ENCODE measurements at places on chromosomes 11 and 22. TPM values are rescaled to one million over a fixed set of nuclear protein-coding genes. Genes with fewer than 3 reads are reported as not detected.

Gene OR4A47
- not detected for polyA plus RNA-seq

Gene CALCA
- not detected for polyA plus RNA-seq

Gene GAB4
- polyA plus RNA-seq: not detected

Gene KCNE3
- 2.5 TPM for polyA plus RNA-seq

Gene MFRP
- not detected for polyA plus RNA-seq

Gene SPI1
- polyA plus RNA-seq: 11.3 TPM

Gene OR52A1
- not detected for polyA plus RNA-seq

Gene LRRC51
- polyA plus RNA-seq: 8.8 TPM

Gene SWAP70
- polyA plus RNA-seq: 14.6 TPM

Gene TRMT112
- polyA plus RNA-seq: 179 TPM

Gene NLRP6
- not detected for polyA plus RNA-seq

Gene SPDYC
- polyA plus RNA-seq: not detected

Gene LPXN
- 5.0 TPM for polyA plus RNA-seq

Gene ISX
- not detected for polyA plus RNA-seq

Gene C11orf52
- 4.0 TPM for polyA plus RNA-seq

Gene MMP3
- not detected for polyA plus RNA-seq

Gene HNRNPUL2
- polyA plus RNA-seq: 43.6 TPM

DNA sequence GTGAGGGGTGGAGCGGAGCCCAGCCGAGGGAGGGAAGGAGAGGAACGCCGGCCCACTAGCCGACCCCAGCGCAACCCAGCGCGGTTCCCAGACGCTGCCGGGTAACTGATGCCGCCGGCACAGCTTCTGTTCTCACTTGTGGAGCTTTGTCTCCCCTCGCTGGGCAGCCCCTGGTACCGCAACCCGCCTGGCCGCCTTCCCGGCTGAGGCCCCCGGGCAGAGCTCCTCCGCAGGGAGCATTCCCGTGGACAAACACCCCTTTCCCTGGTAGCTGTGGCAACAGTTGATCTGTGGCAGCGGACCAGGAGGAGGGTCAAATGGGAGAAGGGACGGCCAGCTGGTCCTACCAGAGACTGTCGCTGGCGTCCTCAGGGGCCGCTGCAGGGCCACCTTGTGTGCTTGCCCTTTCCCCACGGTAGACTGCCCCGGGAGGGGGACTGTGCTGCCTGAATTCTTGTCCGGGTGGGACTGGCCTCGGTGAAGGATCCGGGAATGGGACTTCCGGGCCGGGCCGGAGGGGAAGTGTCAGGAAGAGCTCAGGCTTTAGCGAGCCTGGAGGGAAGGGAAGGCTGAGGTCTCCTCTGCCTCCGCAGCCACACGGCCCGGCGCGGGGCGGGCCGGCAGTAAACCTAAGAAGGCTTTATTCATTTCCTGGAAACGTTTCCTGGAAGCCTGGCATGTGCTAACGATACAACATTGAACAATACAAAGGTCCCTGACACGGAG is 468.0 kb downstream of the OPCML start:
- DNase-seq: peak; percentile 73

DNA sequence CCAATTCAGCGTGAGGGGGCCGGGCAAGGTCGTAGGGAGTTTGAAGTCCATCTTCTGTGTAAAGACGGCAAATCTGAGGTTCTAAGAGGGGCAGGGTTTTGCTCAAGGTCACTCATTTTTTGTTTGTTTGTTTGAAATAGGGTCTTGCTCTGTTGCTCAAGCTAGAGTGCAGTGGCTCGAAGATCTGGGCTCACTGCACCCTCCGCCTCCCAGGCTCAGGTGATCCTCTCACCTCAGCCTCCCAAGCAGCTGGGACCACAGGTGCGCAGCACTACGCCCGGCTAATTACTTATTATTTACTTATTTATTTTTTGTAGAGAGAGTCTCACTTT is 355 bp upstream of the AP1B1 start:
- no peak for DNase-seq

DNA sequence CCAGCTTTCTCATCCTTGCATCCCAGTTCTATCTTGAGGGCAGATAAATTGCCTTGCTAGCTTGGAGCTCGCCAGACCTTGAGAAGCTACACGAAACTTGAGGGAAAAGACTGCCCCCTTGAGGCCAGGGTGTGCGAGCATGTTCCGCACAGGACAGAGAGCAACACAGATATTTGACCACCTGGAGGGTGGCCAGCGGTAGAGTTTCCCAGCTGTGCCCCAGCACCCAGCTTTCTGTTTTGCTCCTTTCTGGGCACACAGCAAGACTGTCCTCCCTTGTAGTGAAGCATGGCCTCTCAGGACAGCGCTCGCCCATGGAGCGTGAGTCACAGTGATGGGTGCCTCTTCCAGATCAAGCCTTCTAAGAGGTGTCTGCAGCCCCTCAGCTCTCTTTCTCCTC is 23.5 kb downstream of the SPATA19 start:
- DNase-seq: peak; percentile 63

GRCh38 chr11:83115026-83115425 is 41.9 kb upstream of the PCF11 start:
- no peak for DNase-seq

DNA sequence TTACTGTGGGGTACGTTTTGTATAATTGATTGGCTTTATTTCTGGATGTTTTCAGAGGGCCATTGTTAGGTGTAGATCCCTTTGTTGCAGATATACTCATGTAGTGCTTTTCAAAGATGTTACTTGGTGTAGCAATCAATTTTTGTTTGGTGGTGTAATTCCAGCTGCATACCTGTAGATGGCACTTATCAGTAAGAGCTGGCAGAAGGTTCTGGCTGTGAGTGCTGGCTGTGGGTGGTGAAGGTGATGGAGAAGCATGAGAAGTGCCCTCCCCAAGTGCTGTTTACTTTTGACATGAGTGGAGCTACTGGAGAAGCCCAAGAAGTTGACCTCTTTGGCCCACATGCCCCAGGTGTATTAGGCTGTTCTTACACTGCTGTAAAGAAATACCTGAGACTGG is 1074.9 kb downstream of the FAM181B start:
- DNase-seq: no peak

DNA sequence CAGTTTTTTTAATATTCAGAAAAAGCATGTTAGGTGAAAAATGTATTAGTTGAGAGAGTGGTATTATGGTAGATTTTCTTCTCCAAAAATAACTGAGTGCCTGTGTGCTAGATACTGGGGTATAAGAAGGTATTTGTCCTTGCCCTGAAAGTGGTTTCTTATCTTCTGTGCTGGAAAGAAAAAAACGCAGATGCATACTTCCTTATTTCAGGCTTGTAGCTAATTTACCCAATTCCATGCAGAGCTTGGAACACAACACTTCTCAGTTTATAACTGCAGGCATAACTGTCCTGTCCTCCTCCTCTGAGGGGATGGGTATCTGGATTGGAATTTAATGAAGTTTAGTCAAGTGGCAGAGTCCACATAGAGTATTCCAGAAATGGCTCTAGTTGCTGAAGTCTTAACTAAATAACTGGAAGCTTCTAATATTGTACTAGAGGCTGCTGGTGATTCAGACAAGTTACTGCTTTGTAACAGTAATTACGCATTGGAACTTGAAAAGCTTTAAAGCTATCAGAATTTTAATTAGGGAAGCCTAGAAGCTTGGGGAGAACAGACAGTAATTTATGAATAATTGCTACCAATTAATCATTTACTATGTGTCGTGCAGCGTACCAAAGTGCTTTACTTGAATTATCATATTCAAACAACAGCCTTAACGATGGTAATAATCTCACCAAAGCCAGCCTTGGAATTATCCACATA is 12.7 kb upstream of the C11orf91 start:
- no peak for DNase-seq

DNA sequence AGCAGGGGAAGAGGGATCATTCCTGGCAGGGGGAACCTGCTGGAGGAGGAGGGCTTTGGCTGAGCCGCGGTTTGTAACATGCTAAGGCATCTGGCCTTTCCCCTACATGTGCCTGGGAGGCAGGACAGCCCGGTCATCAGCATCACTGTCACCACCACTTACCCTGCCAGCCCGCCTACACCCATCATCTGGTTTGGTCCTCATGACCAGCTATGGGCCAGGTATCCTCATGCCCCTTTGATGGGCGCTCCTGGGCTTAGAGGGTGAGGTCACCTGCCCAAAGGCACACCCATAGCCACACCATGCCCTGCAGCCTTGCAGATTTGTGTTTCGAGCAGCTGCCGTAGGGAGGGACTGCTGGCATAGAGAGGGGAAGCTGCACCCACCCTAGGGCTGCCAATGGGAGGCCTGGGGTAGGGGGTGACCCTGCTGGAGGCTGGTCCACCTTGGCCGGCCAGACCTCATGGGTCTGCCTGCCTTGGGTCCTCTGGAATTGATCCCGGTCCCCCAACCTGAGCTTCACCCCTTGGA is 2.6 kb downstream of the MRGPRF start:
- DNase-seq: no peak

- no peak for DNase-seq
Observed at GRCh38 chr22:30932661-30933060, 35.9 kb downstream of the MORC2 start.

DNA sequence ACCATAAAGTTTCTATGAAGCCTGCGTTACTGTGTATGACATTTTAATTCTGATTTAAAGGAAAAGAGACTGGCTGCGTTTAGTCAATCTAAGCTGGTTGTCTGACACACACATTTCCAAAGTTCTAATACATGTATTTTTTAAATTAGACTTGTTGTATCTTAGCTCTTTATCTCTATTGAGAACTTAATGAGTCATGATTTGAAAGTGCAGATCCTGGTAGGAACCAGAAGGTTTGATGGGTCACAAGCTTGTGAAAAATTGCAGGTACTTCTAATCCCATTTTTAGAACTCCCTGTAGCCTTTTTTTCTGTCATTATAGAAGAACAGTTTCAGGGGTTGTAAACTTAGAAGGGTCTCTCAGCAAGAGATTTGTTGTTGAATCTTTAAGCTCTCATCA is 210.3 kb downstream of the DDX10 start:
- no peak for DNase-seq

- DNase-seq: no peak
Observed at GRCh38 chr22:26753125-26753862, 95.9 kb downstream of the MIAT start.

DNA sequence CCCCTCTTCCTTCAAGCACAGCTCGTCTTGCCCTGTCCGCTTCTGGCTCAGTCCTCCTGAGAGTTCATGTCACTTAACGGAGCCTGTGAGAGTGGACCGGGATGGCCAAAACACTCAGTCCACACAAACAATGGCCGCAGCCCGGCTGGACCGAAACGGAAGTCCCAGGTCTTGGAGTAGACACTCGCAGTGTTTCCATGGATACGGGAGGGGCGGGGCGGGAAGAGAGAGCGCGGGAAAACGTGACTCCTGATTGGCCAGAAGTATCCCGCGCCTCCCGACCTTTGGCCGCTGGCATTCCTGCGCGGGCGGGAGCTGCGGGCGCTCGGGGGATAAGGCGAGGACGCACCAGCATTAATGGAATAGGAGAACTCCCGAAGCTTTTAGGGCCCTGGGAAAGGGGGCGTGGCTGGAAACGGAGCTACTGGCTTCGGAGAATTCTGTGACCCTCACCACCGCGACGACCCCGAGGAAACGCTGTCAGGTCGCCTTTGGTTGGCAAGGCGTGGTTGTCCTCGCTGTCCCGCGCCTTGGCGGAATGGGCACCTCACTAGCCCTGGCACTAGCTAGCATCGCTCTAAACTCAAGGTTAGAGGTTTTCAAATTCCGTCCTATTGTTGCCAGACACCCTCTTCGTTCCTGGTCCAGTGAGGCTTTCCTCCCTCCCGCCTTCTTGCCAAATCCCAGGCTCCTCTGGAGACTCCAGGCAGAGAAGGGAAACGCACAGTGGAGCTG is at the start of the genes NLRP14 and ZNF214:
Gene NLRP14 (plus strand): TSS at position 297 of the 735 bp plus-strand sequence. CDS start 18,108 bp downstream, outside the sequence.
Gene ZNF214 (minus strand): TSS at position 164 of the 735 bp plus-strand sequence. CDS start 17,511 bp downstream, outside the sequence.
- peak; percentile 93 for DNase-seq

GRCh38 chr11:19589567-19590260 is 122.9 kb upstream of the NAV2 start:
- no peak for DNase-seq

- DNase-seq: no peak
Observed at GRCh38 chr22:34057726-34058125, 137.4 kb upstream of the LARGE1 start.

DNA sequence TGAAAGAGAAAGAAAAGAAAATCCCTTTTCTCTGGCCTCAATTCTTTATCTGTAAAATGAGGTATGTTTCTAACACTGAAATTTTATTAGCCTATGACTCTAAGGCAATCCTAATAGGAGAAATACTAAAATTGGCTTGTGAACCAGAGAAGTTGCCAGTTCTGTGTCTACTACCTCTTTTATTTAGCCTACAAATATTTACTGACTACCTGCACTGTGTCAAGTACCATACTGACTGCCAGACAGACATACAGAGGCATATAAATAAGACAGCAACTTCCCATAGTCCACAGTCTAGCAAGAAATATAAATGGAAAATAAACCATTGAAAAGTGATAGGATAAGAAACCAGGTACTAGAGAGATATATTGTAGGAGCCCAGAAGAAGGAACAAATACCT is 2.4 kb upstream of the SOX6 start:
- DNase-seq: no peak

- DNase-seq: no peak
Observed at GRCh38 chr11:100630898-100631297, 56.2 kb upstream of the ARHGAP42 start.

GRCh38 chr11:15233371-15234165 is 118.8 kb downstream of the INSC start:
- peak; percentile 24 for DNase-seq

GRCh38 chr22:28247136-28247535 is 328.1 kb upstream of the PITPNB start:
- DNase-seq: no peak

- DNase-seq: no peak
Observed at GRCh38 chr22:29115682-29116288, 43.0 kb downstream of the KREMEN1 start.

- DNase-seq: no peak
Observed at GRCh38 chr11:131146827-131147490, 223.5 kb upstream of the NTM start.

- no peak for DNase-seq
Observed at GRCh38 chr11:87394924-87395323, 357.2 kb downstream of the TMEM135 start.

- DNase-seq: peak; percentile 86
Observed at GRCh38 chr22:50525858-50526107, 385 bp upstream of the SCO2 start.

DNA sequence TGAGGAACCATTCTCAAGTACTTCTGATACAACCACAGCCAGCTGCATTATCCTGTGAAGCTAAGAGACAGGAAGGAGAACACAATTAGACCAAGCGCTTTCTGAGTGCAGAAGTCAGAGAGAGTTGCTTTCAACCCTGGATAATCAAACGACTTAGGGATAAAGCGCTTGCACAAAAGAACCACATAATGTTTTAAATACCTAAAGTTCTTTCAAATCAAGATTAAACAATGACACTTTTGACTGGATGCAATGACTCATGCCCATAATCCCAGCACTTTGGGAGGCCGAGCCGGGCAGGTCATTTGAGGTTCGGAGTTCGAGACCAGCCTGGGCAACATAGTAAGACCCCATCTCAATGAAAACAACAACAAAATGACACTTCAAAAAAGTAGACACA is 145.1 kb downstream of the SWAP70 start:
- no peak for DNase-seq

GRCh38 chr22:38607680-38608079 is 37.7 kb upstream of the DMC1 start:
- DNase-seq: no peak

GRCh38 chr22:31332886-31333285 is 13.3 kb downstream of the PATZ1 start:
- no peak for DNase-seq

GRCh38 chr11:76598426-76598839 is 72.1 kb downstream of the LRRC32 start:
- no peak for DNase-seq

GRCh38 chr22:36224245-36224644 is 15.1 kb downstream of the APOL2 start:
- DNase-seq: no peak

Measured in hindlimb muscle (tissue), 1 donor.